ENCODE measurements at places on chromosomes 1 and 21. TPM values are rescaled to one million over a fixed set of nuclear protein-coding genes. Genes with fewer than 3 reads are reported as not detected.

The AKNAD1 gene
- 0.07 TPM for total RNA-seq

The MFSD2A gene
- total RNA-seq, result 12.1 TPM

The KCNJ9 gene
- not detected for total RNA-seq

The GPA33 gene
- 0.04 TPM for total RNA-seq

DNA sequence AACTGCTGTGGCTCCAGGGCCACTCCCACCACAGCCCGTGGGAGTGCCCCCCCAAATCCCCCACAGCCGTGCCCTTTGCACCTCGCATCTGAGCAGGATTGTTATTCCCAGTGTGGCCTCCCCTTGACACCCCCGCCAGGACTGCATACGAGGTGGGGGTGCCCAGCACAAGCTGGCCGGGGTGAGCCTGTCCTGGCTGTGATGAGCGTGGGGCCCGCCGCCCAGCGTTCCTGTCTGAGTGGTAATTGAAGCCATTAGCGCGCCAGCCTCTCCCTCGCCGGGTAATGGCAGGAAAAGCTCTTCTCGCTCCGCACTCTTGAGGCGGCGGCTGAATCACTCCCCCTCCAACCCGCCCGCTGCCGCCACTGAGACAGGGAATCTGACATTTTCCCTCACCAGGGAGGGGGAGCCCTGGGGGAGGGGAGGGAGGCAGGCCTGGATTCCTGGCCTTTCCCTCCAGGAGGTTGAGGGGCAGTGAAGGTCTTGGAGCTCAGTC is 27.7 kb downstream of the PTPRF start:
- no peaks in the 10 kb centered on the region for H3K27me3 ChIP-seq
- peaks cover 32% of the 10 kb centered on the region for H3K36me3 ChIP-seq
- H3K27ac ChIP-seq, result 0 out of 2 replicates have a peak overlapping the region, but pooled peaks have one; percentile 16
- H3K4me1 ChIP-seq, result peaks cover 14% of the 10 kb centered on the region

- H3K27me3 ChIP-seq, result no peaks in the 10 kb centered on the region
- no peak overlapping the region for H3K4me3 ChIP-seq
- 0 out of 2 replicates have a peak, but pooled peaks cover 3% of the 10 kb centered on the region for H3K36me3 ChIP-seq
- no peak for DNase-seq
- peaks cover 14% of the 10 kb centered on the region for H3K4me1 ChIP-seq
Observed at GRCh38 chr1:227739636-227740035, 4.4 kb downstream of the SNAP47 start.

DNA sequence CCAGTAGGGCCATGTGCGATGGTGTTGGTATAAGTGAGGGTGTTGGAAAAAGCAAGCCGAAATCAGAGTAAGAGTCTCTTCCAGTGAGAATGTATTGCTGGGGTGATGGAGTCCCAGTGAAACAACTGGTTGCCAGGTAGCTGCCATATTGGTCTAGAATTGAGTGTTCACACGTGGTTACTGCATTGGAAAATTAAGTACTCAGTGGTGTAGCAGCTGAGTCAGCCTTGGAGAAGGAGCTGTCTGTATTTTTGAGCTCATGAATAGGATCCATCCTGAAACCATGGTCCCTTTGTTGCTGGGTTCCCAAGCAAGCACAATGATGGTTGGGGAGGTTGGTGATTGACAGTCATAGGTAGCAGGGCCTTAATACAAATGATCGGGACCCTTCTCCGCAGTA is 235.3 kb downstream of the DYRK1A start:
- no peak overlapping the region for H3K4me3 ChIP-seq
- DNase-seq, result no peak
- no peaks in the 10 kb centered on the region for H3K36me3 ChIP-seq

DNA sequence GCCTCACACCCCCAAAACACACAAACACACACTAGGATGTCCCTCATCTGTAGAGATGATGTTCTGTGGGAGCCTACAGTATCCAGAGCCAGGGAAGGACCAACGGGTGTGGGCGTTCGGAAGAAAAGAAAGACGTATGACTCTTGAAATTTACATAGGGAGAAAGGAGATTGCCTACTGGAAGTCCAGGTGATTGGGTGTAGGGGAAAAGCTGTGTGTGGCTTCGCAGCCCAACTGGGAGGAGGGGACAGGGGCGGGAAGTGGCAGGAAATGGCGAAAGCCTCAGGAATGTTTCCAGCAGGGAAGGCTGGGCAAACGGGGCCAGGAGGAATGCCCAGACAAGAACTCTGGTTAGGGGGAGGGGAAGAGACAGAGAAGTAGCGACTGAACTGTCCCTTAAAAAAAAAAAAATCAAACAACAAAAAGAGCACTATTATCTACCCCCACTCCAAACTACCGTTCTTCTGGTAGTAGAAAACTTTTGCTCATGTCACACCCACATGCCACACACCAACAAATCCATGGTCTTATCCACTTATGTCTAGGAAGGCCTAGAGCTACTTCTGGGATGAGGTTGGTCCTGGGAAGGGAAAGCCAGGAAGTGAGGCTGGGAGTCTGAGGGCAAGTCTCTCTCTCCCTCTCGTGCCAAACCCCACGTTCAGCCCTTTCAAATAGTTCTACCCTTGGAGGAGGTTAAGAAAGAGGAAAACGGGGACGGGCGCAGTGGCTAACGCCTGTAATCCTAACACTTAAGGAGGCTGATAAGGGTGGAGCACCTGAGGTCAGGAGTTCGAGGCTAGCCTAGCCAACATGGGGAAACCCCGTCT is 1.8 kb upstream of the CKS1B start:
- peaks cover 10% of the 10 kb centered on the region for H3K36me3 ChIP-seq
- no peaks in the 10 kb centered on the region for H3K27me3 ChIP-seq
- H3K4me1 ChIP-seq, result peaks cover 55% of the 10 kb centered on the region
- peak overlapping the region; percentile 80 for H3K4me3 ChIP-seq
- peak; percentile 99 for DNase-seq
- H3K27ac ChIP-seq, result peak overlapping the region; percentile 96

- no peaks in the 10 kb centered on the region for H3K36me3 ChIP-seq
- no peak for DNase-seq
- H3K4me3 ChIP-seq, result no peak overlapping the region
- peaks cover 10% of the 10 kb centered on the region for H3K4me1 ChIP-seq
- H3K27me3 ChIP-seq, result no peaks in the 10 kb centered on the region
- H3K27ac ChIP-seq, result no peak overlapping the region
Observed at GRCh38 chr1:246383239-246383589, 123.9 kb downstream of the SMYD3 start.

GRCh38 chr1:84972377-84972987 is 24.4 kb downstream of the MCOLN2 start:
- no peak for DNase-seq
- no peak overlapping the region for H3K4me3 ChIP-seq
- no peaks in the 10 kb centered on the region for H3K4me1 ChIP-seq
- no peaks in the 10 kb centered on the region for H3K36me3 ChIP-seq
- no peaks in the 10 kb centered on the region for H3K27me3 ChIP-seq

DNA sequence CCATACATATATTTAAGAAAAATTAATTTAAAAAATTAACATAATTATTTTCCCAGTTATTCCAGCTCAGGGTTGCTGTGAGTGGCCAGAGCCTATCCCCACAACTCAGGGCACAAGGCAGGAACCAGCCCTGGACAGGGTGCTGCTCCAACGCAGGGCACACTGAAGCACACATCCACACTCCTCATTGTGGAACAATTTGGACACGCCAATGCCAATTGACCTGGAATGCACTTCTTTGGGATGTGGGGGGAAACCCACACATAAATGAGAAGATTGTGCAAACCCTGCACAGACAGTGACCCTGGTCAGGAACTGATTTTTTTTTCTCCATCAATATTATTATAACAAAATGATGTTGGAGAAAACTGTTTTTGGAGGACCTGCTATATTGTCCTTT is 23.4 kb downstream of the SAMSN1 start:
- H3K36me3 ChIP-seq, result no peaks in the 10 kb centered on the region
- H3K4me1 ChIP-seq, result no peaks in the 10 kb centered on the region

- no peak overlapping the region for H3K4me3 ChIP-seq
- no peaks in the 10 kb centered on the region for H3K27me3 ChIP-seq
- H3K4me1 ChIP-seq, result peaks cover 48% of the 10 kb centered on the region
- DNase-seq, result peak; percentile 31
Observed at GRCh38 chr1:168907786-168908348, 178.9 kb upstream of the DPT start.

GRCh38 chr1:35539073-35539823 is 18.0 kb downstream of the KIAA0319L start:
- H3K4me1 ChIP-seq, result peaks cover 17% of the 10 kb centered on the region
- H3K27ac ChIP-seq, result no peak overlapping the region
- H3K27me3 ChIP-seq, result no peaks in the 10 kb centered on the region
- no peak for DNase-seq

- H3K27ac ChIP-seq, result no peak overlapping the region
- H3K4me1 ChIP-seq, result no peaks in the 10 kb centered on the region
- DNase-seq, result no peak
- H3K4me3 ChIP-seq, result no peak overlapping the region
- H3K27me3 ChIP-seq, result no peaks in the 10 kb centered on the region
- no peaks in the 10 kb centered on the region for H3K36me3 ChIP-seq
Observed at GRCh38 chr1:36080236-36080635, 3.7 kb upstream of the TEKT2 start.
